Cerebellum (tissue), 4 donors: ENCODE measurements at places on chromosomes 6 and 20. TPM values are rescaled to one million over a fixed set of nuclear protein-coding genes. Genes with fewer than 3 reads are reported as not detected.

- no peak for DNase-seq
These were observed 27.5 kb downstream of the LAMA5 start for GRCh38 chr20:62339647-62340062.

GRCh38 chr6:53152576-53152975 is 3.9 kb upstream of the GCM1 start:
- DNase-seq: no peak

- DNase-seq: no peak
These were observed 6.5 kb downstream of the TGM6 start for GRCh38 chr20:2387180-2387577.

DNA sequence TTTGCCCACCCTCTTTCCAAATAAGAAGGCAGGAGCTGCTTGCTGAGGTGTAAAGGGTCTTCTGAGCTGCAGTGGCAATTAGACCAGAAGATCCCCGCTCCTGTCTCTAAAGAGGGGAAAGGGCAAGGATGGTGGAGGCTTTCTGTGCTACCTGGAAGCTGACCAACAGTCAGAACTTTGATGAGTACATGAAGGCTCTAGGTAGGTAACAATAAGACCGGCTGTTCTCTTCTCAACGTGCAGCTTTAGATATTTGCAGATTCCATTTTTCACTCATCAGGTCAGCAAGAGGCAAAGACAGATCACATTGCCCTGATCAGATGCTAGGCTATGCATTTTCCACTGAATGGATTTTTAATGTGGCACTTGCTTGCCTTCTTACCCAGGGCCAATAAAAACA is at the start of gene FABP7:
Gene FABP7 (plus strand): TSS at position 50 of the 400 bp plus-strand sequence. CDS start 79 bp downstream, at position 129.
- no peak for DNase-seq

GRCh38 chr20:50969435-50969834 is 10.8 kb downstream of the MOCS3 start:
- DNase-seq: no peak

Gene TMEM244
- not detected for total RNA-seq

DNA sequence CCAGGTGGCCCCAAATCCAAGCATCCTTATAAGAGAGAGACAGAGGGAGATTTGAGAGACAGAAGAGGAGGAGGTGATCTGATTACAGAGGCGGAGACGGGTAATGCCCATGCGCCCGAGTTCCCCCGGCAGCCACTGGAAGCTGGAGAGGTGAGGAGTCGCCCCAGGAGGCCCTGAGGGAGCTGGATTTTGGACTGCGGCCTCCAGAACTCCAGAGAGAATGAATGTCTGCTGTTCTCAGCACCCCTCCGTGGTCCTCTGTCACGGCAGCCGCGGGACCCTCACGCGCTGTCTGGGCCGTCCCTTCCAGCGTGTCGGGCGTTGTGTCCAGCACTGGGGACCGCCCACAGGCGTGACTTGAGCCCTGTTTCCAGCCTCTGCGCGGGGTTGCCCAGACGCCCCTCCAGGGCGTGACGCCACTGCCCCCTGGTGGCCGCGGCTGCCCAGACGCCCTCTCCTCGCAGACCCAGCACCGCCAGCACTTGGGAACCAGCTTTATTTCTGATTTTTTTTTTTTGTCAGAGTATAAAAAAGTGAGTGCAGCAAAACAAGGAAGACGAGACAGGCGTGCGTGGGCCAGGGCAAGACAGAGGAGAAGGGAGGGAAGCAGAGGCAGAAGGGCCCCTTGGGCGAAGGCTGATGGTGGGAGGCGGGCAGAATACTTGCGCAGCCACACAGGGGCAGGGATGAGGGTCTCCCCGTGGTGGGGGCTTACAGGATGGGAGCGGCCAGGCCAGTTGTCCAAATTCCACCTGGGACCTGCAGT is 4.1 kb upstream of the ZNF512B start:
- DNase-seq: peak; percentile 88

Gene TMEM217
- 1.00 TPM for total RNA-seq

DNA sequence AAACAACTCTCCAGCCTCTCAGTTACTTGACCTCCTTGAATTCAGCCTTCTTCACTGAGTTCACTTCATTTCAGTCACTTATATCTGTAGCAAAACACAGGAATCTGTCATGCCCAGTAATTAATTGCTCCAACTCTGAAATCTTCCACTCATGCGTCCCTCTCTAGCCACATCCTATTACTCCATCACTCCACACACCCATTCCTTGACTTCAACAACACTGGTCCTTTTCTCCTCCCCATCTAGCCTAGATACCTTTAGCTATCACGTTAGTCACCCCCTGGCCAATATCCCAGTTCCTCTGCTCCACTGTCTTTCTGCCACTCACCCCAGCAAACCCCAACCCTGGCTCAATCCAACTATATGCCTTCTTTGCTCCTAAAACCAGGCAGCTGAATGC is 7.7 kb downstream of the ZHX3 start:
- DNase-seq: no peak

DNA sequence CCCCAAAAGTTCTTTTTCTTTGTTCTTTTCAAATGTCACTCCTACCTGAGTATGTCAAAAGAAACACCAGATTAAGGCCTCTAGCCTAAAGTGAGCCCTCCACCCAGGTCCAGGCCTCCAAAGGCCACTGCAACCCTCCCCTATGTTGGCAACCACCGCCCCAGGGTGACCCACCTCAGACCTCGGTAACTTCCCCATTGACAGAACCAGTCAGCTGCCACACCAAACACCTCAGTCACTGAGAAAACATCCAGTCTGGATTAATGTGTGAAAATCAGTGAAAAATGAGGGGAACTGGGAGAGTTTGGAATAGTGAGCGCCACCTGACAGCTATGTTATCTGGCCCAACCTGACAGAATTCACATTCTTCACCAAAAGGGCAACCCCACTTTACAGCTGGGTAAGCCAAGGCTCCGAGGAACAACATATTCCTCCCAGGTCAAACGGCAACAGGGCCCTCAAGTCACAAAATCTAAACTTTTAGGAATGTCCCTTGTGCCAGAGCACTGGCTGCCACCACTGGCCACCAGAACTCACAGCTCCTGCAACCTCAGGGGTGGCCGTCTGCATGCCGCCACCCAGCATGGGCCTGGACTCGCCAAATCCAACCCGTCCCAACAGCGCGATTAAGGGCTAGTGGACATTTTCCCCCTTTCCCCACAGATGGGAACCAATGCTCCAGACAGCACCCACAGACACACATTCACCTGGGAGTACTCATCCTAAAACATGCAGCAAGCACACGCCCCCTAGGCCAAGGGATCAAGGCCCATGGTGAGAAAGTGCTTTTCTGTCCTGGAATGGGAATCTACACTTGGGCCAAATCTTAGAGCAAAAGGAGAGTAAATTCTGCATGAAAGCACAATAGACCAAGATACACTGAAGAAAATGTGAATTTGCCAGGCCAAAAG is 4.8 kb downstream of the TAF4 start:
- no peak for DNase-seq
